ENCODE measurements at places on chromosomes 5 and 9.

DNA sequence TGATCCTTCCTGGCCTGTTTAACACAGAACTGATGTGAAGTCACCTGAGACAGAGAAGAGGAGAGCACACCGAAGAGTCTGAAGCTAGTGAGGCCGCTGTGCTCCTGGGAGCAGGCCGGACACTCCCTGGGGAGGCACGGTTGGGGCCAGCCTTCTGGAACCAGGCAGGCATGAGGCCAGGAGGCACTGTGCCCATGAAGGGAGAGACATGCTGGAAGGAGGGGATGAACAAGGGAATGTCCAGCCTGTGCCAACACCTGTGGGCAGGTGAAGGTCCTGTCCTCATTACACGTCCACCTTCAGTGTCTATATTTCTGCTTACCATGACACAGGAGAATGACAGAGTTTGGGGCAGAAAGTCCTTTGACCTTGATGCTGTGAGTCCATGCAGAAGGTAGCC lies 183.8 kb upstream of the S1PR3 start:
- no peak for DNase-seq

DNA sequence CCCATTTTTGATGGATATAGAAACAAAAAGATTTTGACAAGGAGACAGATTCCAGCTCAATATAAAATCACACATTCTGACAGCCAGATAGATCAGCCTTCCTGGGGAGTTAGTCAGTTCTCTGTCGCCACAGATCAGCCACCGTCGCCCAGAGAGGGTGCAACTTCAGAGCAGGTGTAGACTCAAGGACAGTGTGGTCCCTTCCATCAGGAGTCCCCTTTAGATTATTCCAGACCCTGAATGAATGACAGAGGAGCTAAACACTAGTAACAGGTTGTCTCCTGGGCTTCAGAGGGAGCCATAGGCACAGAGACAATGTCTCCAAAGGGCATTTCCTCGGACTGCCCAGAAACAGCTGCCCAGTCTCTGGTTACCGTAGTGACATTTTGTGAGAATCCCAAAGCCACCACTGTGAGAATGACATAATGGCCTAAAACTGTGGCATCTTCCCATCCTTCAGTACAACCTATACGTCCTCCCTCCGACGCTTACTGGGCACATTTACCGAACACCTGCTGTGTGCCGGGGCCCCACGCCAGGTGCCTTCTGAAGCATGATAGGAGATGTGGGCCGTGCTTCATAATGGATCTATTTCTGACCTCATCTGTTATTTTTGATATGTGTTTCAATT lies 47.4 kb upstream of the SLC2A8 start:
- no peak for DNase-seq

DNA sequence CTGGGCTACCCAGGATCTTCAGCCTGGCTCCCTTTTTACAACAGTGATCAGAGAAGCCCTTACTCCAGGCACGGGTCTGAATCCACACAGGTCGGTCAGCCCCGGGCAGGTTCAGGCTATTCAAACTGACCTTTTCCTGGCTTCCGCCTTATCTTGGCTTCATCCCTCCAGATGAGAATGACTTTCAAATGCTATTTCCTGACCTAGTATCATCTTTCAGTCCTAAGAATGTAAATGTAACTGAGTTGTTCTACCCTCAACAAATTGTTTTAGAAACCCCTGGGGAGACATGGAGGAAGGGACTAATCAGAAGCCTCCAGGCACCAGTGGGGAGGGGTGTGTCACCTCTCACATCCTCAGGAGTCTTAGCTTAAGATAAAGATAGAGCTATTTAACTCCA lies 213.2 kb downstream of the EPB41L4A start:
- no peak for DNase-seq

DNA sequence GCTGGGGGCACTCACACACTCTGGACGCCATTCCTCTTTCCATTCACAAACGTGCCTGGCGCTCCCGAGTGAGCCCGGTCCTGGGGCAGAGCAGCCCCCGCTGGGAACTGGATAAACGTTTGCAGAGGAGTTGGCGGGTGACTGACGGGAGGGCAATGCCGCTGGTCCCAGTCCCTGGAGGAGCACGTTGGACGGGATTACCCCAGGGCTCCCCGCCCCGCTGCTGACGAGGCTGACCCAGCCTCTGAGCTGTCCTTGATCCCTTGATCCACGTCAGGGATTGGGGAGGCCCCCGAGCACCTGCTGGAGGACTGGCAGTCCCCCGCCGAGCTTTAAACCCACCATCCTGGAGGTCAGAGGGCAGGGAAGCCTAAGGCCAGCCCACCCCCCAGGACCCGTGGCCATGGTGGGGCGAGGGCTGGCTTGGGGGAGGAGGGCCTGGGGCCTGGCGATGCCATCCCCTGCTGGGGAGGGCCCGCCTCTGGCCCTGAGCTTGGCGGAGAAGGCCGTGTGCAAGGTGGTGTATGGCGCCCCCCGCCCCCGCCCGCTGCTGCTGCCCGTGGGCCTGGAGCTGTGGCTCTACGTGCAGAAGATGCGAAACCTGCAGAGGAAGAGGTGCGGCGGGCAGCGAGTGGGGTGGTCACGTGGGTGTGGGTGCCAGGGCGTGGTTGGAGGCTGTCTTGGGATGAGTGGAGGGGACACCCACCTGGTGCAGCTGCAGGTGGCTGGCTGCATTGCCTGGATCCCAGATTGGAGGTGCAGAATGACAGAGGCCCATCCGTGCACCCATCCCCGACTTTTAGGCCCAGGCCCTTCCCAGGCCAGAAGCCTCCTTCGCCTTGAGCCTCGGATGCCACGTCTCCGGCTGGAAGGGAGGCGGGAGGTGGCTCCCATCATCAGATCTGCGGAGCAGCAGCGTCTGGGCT lies 4.5 kb downstream of the GPSM1 start:
- DNase-seq, result no peak

GRCh38 chr9:111052791-111053190 lies 14.5 kb upstream of the LPAR1 start:
- DNase-seq, result no peak

DNA sequence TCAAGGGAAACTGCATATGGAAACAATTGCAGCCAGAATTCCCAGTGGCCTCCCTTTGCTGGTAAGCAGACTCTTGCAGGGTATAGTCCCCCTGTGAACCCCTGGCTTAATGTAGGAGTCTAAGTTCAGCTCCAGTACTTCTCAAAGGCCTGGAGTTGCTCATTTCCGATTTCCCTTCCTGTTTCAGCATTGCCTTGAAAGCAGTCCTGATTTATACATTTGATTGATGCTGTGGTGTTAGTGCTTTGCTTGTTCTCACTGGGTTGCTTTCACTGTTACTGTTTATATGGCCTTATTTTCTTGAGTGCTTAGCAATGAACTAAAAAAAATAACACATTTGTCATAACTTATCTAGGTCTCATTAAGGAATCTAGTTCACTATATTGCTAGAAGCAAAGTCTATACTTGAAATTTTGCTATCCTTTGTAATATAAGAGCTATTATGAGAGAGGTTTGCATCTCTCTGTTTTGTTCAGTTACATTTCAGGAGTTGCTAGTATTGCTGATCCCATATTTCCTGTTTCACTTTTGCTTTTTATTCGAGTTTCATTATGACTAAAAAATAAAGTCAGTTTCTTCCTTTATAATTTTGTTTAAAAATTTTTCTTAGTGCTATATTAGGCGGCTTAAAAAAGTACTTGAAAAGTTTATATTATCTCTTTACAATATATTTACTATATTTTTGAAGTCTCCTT lies 122.4 kb upstream of the NMUR2 start:
- DNase-seq, result no peak

DNA sequence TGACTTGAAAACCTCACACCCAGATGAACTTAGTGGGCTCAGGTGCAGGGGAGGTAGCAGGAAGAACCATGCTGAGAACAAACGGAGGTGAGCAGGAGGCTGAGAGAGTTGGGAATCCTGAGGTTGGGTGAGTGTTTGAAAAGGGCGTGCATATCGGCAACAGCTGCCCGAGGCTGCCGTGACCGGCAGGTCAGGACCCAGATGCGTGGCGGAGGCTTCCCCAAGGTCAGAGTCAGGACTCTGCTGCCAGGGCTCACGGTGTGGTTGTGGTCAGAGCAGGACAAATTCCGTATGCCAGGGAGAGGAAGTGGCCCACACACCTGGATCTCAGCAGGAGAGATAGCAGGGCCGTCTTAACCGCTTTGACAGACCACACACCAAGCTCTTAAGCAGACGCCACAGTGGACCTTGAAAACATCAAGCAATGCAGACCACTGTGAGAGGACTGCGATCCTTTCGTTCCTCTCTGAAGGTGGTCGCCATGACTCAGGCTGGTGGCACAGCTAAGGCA lies 43.1 kb downstream of the ADAMTS16 start:
- DNase-seq, result no peak

- DNase-seq, result no peak
These were observed 254.5 kb downstream of the PBX3 start for GRCh38 chr9:126001581-126002225.

DNA sequence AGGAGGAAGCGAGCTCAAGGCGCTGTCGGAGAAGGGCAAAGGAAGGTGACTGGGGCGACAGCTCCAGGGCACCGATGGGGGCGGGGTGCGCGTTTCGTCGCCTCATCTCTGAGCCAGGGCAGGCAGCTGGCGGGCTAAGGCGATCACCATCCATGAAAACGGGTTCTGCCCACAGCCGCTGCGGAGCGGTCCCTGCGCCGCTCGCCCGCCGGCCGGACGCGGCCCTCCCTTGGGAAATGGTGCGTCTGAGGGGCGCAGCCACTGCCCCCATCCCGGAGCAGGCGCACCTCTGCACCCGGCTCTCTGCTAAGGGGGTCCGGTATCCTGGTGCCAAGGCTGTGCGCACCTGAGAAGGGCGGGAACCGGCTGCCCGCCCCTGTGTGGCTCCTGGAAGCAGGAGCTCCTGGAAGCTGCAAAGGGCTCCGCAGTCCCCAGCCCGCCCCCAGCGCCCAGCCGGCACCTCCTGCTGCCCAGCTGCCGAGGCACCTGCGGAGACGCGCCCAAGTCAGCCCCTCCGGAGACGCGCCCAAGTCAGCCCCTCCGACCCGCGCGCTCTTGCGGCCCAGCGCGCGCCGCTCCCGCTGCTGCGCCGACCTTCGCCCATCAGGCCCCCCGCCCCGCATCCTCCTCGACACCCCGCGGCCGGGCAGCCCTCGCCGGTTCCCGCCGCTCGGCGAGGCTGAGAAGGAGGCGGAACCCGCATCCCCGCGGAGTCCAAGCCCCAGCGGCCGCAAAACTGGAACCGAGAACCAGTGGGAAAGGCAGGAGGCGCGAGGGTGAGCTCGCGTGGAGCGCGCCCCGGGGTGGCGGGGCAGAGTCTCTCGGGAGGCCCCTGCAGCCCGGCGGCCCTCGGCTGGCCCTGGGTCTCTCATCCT lies 757 bp downstream of the ANKRD34B start:
- no peak for DNase-seq

DNA sequence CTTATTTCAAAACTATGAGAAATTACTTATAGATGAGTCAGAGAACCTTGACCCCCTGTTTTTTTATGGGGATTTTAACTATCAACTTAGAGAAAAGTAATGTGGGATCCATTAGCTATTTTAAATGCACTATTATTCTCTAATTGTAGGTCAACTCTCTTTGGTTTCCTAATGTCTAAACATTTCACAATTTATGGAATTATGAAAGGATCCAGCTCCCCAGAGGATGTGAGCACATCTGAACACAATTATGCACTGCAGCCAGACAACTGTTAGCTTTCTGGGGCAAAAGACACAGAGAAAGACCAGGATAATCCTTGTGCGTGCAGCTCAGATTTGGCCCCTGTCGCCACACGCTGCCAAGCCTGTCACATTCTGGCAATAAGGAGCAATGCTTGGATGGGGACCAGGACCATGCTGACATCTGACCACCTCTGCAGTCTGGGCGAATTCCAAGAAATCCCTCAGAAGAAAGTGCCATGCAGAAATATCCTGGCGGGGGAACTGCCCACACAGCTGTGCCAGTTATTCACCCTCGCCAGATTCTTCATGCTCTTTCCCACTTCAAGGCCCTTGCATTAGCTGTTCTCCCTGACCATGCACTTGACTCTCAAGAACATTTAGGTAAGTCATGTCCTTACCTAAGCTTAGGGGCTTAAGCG lies 22.2 kb upstream of the CMBL start:
- DNase-seq, result peak; percentile 77

DNA sequence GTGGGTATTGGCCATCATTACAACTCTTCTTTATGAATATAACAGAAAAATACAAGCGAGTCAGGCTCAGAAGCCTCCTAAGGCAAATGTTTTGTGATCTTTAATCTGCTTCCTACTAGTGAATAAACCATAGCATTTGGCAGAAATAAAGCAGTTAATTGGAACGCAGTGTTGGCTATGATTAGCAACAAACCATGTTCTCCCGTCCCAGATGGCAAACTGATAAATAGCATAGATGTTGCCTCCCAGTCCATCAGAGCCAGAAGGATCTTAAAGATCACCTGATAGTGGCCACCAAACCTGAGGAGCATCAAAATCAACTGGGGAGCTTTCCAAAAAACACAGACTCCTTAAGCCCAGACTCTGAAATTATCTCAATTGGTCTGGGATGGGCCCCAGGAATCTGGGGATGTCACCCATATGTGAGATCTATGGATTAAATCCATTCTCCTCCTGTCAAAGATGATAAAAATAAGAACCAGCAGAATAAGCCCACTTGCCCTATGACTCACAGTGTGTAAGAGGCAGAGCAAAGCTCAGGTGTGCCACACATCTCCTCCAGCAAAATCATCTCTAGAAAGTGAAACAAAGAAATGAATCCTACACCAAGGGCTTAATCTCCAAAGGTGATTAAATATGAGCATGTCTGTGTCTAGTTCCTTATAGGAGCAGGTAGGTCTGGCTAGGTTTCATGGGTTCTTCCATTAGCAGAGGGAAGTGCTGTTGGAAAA lies 50.3 kb downstream of the APBA1 start:
- no peak for DNase-seq

GRCh38 chr9:71620746-71621145 lies 147.6 kb downstream of the CEMIP2 start:
- peak; percentile 7 for DNase-seq

- no peak for DNase-seq
These were observed 493.3 kb downstream of the PRELID2 start for GRCh38 chr5:145341842-145342241.

DNA sequence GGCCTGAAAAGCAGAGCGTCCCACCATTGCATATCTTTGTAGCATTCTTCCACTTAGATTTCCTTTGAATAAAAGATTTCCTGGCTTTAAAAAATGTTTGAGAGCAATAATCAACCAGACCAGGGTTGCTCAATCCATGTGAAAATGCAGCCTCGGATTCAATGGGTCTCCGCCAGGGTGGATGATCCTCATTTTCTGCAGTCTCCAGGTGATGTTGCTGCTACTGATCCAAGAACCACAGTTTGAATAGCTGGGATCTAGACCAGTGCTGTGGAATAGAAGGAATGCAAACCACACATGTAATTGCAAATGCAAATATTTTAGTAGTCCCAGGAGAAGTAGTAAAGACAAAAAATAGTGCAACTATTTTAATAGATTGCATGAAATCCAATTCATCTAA lies 317.6 kb downstream of the IRX1 start:
- DNase-seq, result no peak

DNA sequence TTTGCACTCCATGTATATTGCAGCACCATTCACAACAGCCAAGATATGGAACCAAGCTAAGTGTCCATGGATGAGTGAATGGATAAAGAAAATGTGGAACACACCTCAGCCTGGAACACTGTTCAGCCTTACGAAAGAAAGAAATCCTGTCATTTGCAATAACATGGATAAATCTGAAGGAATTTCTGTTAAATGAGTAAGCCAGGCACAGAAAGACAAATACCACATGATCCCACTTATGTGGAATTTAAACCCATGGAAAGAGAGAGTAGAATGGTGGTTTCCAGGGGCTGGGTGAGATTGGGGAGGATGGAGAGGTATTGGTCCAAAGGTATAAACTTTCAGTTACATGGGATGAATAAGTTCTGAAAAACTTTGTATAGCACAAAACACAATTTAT lies 228.9 kb upstream of the CD180 start:
- no peak for DNase-seq

GRCh38 chr5:159658266-159658925 lies 257.9 kb upstream of the ADRA1B start:
- DNase-seq, result no peak
